T-helper 9 cell (primary cell): ENCODE measurements at places on chromosomes 6 and 20.

GRCh38 chr20:20009784-20010253 is 7.3 kb upstream of the NAA20 start:
- DNase-seq, result no peak

GRCh38 chr6:132693478-132693877 is 20.4 kb downstream of the VNN1 start:
- no peak for DNase-seq

GRCh38 chr20:23052904-23053303 is 3.4 kb upstream of the THBD start:
- DNase-seq, result no peak

- no peak for DNase-seq
These were observed 679.3 kb upstream of the MAP3K7 start for GRCh38 chr6:91266156-91266555.

GRCh38 chr20:40686893-40687292 is 2.1 kb downstream of the MAFB start:
- DNase-seq, result no peak

DNA sequence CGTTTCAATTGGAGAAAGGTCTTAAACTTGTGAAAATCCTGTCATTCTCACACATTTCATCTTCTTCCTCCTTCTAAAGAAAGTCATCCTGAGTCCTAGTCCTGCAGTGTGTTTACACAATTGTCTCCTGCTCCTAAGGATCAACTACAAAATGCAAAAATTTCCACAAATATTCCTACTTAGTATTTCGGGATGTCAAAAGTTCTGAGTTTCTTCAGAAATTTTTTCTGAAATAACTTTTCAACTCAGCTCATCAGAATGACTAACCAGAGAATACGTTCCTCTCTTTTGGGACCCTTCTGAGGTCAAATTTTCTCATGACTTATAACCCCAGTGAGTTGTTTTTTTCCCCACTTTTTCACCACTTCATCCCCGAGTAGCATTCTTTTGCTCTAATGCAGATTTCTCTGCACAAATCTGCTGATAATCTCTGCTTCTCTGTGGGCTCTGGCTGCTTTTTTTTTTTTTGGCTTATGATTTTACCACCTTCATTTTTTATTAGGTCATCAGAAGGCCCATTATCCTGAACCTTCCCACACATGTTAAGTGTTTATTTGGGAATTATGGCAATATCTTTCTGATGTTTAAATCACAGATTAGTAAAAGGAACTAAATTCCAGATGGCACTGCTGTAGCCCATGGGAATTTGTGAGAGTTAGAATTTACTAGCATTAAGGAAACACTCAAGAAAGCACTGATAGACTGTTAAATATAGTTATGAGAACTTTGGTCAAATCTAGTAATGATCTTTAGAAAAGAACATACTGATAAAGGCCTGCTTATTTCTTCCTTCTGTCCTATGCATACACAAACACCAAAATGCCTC is 41.4 kb downstream of the MAP3K5 start:
- no peak for DNase-seq

DNA sequence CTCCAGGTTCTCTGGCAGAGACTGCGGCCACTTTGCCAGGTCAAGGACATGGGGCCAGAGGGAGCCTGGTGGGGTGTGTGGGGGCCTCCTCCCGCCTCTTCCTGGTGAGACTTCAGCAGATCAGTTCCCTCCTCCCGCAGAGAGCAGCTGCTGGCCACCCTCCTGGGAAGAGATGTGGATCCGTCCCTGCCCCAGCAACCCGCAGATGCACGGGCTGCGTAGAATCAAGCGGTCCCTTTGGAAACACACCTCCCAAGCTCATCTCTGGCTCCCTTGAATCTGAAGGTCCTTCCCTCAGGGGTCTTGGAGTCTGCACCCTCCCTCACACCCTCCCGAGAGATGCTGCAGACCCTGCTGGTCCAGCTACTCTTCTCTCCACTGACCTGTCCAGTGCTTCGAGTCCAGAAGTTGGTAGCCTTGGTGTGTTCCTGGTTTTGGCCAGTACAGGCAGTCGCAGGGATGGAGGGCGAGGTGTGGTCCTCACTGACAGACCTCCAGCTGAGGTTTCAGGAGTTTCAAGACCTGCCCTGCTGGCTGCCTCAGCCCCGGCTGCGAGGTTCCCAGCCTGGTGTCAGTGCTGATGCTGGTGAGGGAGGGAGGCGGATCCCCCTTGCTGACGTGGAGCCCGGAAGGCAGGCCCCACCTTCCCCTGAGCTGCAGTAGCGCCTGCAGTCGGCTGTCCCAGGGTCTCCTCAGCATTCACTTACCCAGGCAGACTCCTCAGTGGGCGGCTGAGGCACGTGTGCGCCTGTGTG is at the start of gene NPBWR2:
Gene NPBWR2 (minus strand): TSS at position 585 of the 755 bp plus-strand sequence. CDS start 734 bp downstream, outside the sequence.
- DNase-seq, result no peak

- DNase-seq, result no peak
These were observed 47.9 kb downstream of the YTHDF1 start for GRCh38 chr20:63167918-63168520.

GRCh38 chr6:149063468-149063867 is 254.0 kb upstream of the TAB2 start:
- no peak for DNase-seq

- DNase-seq, result no peak
These were observed 60.6 kb downstream of the IGF2R start for GRCh38 chr6:160029525-160029924.

DNA sequence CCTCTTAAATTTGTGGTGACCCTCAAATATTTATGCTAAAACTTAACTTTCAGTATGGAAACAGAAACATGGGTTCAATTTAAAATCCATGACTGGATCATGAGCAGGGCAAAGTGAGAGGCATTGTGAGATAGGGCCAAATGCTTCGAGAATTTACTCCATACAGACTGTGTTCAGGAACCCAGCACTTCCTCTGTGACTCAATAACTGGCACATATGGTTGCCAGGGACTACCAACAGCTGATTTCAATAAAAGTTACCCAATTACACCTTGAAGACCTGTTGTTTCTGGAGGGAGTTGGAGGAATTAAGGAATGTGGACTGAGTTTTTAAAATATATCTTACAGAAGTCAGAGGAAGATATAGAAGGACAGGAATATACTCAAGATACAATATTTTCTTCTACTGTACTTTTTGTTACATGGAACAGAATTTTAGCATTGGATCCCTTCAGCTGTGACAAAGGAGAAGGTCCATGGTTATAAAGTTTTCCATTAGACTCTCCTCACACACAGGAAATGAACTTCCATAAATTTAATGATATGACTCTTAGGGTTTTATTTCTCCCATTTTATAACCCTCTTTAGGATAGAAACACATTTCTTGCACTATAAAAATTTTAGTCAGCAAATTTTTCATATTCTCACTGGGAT is 258.5 kb downstream of the KHDC1L start:
- no peak for DNase-seq

DNA sequence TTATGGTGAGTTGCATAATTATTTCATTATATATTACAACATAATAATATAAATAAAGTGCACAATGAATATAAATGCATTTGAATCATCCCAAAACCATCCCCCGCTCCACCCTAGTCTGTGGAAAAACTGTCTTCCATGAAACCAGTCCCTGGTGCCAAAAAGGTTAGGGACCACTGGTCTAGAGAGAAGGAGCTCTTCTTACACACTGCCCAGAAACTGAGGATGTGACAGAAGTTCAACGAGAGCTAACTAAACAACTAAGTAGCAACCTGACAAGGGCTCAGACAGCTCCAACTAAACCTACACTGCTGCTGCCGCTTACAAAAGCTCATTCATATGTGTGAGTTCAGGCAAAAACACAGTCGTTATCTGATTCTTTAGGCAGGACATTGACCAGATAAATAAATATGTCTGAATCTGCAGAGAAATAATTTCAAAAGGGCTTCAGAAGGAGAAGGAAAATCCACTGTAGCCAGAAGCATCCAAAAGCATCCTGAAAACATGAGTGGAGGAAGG is 125.9 kb downstream of the ATXN1 start:
- DNase-seq, result no peak

DNA sequence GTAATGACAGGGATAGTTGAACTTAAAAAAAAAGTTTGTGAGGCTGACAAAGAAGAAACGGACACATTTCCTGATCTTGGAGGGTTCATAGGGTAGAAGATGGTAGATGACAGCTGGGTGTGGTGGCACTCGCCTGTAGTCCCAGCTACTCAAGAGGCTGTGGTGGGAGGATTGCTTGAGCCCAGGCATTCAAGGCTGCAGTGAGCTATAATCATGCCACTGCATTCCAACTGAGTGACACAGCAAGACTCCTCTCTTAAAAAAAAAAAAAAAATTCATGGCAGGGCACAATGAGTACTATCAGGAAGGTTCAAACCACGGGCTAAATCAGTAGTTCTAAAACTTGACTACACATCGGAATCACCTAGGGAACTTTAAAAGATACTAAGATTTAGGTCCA is 2.0 kb upstream of the MICA start:
- no peak for DNase-seq

DNA sequence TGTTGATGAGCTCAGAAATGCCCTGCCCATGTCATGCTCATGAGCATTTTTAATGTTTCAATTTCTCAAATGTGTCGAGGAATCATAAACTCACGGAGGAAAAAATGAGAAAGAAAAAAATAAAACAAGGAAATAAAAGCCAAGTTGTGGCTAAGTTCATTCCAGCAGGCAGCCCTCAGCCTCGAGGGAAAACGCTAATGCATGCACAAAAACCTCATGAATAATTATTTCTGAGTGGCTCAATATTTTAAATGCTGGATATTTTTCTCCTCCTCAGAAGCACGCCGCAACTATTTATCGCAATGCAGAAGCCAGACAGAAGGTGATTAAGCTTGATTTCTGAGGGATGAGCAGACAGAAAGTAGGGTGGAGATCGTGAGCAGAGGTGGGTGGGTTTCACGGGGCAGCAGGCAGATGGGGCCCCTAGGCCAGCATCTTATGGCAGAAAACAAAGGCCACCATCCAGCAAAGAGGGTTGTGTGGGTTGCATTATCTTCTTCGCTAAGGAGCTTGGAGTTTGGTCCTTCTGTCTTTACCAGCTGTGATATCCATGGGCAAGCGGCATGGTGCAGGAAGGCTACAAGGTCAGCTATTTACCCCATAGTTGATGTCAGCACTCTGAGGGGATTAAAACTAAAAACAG is 151.5 kb upstream of the LRFN2 start:
- no peak for DNase-seq

DNA sequence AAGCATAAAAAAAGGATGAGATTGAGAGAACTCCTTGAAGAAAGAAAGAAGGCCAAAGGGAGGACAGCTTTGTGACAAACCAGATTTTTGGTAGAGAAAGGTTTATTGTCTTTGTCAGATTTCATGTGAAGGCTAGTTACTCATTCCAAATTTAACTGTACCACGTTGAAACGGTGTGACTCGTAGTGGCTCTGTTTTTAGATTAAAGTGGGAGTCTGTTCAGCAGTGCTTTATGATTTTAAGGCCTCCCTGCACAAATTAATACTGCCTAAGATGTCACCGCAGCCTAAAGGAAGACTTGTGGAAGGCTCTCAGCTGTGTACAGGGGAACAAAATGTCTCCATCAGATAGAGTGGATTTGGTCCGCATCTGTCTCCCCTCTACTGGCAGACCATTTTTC is 35.9 kb downstream of the CDC40 start:
- DNase-seq, result no peak

DNA sequence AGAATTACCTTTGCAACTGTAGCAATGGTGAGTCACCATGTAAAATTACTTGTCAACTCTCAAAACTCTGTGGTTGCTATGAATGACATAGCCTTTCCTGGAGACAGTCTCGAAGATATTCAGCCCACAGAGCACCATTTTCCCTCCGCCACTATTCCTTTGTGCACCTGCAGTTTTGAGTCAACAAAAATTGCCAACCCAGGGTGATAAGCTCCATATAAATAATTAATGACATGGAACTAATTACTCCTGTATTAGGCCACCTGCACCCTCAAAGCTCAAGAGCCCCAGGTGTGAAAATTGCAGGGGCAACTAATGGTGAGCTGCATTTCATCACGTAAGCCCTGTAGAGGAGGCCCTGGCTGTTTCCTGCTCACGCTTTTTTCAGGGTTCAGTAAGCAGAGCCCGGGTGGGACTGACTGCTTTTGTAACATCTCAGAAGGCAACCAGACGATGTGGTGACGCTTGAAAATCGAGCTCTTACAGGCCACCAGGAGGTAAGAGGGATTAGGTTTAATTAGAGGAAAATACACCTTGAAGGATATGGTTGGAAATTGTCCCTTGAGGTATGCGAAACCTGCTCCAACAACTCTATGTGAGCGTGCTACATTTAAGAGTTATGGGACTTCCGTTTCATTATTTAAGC is 70.8 kb downstream of the BMP2 start:
- no peak for DNase-seq

DNA sequence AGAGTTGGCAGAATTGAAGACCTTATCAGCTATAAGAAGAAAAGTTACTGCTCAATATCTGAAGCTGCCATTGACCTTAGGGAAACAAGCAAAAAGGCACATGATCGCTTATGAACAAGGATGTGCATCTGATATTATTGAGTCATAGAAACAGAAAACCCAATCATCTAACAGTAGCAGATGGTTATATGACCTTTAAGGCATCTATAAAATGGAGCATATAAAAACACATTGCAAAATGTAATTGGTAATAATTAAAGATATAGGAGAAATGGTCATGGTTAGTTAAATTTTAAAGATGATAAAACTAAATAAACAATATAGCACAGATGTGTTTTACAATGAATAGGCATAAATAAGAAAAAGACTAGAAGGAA is 260.1 kb upstream of the TAB2 start:
- DNase-seq, result no peak

DNA sequence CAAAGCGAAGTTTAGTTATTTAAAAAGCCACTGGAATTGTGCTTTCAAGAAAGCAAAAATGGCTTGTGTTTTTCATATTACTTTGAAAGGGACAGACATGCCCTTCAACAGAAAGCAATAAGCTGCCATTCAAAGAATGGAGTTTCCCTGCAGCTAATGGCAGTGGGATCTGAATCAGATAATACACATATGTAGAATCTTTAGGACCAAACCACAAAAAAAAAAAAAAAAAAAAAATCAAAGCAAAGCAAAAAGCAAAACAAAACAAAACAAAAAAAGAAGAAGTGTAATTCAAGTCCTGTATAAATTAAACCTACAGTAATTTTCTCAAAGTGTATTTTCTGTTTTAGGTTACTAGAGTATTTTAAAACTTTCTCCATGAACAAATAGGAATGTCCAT is 63.6 kb upstream of the ZNF217 start:
- no peak for DNase-seq

- no peak for DNase-seq
These were observed 32.4 kb downstream of the SLC9A8 start for GRCh38 chr20:49845060-49845459.

- no peak for DNase-seq
These were observed 518.6 kb downstream of the BMP2 start for GRCh38 chr20:7285918-7286556.

DNA sequence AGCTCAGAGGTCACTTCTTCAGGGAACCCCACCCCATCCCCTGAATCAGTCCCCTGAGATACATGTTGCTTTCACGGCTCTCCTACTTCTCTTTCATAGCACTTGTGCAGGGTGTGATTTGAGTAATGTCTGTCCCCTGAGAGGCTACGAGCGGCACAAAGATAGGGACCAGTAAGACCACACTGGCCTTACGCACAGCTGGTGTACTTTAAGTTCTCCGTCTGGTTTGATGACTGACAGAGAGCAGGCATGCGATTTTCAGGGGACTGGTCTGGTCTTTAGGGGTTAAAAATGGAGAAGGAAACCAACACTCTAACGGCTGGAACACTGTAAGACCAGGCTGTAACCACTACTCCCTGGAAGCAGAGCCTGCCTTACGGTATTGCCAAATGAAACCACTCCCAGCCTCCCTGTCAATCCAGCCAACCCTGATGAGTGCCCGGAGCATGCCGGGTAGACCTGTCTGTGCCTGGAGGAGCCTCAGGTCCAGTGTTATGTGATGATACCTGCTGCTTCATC is 47.1 kb downstream of the ELMO2 start:
- DNase-seq, result no peak
